Stomach (tissue), 19 donors: ENCODE measurements at places on chromosomes 12 and 14.

DNA sequence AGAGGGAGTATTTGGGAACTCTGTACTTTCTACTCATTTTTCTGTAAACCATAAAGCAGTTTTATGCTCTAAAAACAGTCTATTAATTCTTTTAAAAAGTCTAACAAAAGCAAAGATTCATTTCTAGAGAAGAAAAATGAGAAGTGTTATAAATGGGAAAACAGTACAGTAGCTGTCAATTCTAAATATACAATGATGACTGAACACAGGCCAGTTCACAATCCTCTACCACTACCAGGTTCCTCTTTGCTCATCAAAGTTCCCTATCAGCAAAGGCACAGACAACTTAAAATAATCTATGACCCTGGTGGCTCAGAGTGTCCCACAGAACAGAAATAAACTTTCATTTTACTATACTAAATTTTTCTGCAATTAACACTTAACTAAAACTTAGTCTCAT, 12.5 kb downstream of the NAA25 start:
- DNase-seq, result no peak

GRCh38 chr12:95231190-95231589, 13.6 kb downstream of the VEZT start:
- no peak for DNase-seq

DNA sequence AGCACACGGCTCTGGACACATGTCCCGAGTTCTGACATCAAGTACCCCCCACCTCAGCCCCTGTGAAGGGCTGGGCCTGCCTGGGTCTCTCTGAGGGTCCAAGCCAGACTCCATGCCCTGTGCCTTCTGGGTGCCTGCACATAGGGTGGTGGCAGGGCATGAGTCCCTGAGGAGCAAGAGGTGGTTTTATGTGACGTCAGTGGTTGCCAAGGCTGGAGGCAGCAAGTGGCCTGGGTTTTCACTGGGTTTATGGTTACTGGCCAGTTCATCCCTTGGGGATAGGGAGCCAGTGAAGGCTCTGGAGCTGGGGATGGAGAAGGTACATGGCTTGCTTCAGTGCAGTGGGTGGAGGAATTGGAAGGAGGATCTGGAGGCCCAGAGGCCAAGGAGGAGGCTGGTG, 51.1 kb upstream of the EML1 start:
- DNase-seq, result no peak

DNA sequence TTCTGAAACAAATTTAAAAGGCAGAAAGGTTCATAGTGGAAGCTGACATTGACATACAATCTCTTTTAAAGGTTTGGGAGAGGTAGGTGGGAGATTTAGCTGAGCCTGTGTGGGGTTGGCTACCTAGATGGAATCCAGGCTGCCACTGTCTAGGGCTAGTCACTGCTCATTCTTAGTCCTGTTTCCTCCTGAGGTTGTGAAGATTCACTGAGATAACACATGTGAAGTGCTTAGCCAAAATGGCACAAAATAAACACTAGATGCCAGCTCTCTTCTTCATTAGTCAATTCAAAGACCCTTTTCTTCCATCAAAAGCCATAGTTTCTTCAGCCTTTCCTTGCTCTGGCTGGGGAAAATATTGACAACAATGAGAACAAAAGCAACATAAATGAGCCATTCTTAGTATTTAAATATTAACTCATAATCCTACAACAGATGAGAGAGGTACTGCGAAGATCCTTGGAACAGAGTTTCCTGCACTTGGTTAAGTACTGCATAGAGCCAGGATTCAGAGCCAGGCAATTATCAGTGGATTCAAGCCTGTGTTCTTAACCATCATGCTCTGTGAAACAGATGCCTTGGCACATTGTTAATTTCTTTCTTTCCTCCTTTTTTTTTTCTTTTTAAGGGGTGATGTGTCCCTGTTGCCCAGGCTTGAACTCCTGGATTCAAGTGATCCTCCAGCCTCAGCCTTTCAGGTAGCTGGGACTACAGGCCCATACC, 3.5 kb downstream of the MYF6 start:
- no peak for DNase-seq

DNA sequence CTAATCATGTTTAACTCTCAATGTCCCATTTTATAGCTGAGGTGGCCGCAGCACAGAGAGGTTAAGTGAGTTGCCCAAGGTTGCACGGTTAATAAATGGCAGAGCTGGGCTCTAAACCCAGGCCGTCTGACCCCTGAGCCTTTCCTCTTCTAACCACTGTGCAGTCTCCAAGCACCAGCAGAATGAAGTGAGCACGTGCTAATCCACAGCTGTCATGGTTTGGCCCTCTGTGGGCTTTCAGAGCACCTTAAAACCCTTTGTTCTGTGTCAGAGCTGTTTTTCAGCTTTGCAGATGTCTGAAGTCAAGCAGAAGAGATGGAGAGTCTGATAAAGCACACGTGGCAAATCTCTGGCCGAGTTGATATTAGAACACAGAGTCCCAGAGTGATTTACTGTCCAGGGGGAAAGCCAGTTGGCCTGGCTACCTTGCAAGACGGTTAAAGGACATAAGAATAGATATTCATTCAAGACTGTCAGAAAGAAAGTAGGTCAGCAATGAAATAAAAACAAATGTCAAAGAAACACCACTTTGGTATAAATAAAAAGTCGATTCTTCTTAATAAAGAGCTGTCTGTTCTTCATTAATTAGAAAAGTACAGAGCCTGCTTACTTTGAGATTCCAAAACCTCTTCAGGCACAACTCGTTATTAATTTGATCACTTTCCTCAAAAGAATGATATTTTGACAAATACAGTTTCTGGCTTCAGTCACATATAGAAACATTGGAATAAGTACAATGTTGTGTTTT, 107.3 kb downstream of the CRADD start:
- peak; percentile 72 for DNase-seq

DNA sequence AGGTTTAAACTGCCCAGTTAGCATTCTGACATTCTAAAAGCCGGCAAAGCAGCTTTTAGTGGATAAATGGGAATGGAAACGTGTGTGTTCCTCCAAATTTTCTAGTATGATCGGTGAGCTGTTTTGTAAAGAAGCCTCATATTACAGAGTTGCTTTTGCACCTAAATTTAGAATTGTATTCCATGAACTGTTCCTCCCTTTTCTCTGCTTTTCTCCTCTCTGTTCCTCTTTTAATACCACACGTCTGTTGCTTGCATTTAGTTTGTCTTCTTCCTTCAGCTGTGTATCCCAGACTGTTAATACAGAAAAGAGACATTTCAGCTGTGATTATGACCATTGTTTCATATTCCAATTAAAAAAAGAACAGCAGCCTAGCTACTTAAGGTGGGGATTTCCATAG, 10.7 kb downstream of the DYRK2 start:
- no peak for DNase-seq

DNA sequence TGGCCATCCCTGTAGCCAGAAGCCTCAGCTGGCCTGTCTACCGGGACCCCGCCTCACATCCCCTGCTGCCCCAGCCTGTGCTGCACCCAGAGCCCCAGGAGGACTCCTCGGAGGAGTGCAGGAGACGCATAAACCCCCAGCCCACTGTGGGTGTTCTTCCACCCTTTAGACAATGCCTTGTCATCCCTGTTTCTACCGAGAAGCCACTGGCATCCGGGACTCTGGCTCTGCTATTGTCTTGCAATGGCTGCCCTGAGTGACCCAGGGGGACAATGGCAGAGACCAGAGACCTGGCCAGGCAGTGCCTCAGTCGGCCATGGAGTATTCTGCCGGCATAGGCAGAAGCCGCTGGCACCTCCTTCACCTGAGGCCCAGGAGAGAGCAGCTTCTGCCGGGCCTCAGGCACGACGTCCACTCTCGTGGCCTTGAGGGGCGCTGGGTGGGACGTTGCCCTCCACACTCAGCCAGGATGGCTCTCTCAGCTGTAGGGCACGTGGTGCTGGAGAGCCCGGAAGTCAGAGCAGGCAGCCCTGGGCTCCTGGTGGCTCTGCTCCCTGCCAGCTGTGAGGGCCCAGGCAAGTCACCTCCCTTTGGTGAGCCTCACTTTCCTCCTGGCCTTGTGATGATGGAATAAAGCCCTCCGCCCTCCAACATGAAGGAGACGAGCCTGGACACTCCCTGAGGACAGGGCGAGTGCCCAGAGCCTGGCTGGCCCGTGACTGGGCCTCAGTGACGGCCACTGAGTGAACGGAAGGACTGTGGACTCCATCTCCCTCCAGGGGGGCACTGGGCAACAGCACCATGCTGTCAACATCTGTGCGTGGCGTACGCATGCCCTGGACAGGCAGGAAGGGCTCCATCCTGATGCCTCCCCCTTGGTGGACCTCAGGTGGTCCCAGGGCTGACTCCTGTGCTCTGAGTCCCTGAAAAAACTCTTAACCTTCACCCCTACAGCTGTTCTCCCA, 41.0 kb downstream of the TRAFD1 start:
- no peak for DNase-seq

GRCh38 chr14:67575684-67576083, 24.4 kb downstream of the PIGH start:
- no peak for DNase-seq

GRCh38 chr14:99188731-99189191, 83.2 kb downstream of the BCL11B start:
- peak; percentile 20 for DNase-seq

DNA sequence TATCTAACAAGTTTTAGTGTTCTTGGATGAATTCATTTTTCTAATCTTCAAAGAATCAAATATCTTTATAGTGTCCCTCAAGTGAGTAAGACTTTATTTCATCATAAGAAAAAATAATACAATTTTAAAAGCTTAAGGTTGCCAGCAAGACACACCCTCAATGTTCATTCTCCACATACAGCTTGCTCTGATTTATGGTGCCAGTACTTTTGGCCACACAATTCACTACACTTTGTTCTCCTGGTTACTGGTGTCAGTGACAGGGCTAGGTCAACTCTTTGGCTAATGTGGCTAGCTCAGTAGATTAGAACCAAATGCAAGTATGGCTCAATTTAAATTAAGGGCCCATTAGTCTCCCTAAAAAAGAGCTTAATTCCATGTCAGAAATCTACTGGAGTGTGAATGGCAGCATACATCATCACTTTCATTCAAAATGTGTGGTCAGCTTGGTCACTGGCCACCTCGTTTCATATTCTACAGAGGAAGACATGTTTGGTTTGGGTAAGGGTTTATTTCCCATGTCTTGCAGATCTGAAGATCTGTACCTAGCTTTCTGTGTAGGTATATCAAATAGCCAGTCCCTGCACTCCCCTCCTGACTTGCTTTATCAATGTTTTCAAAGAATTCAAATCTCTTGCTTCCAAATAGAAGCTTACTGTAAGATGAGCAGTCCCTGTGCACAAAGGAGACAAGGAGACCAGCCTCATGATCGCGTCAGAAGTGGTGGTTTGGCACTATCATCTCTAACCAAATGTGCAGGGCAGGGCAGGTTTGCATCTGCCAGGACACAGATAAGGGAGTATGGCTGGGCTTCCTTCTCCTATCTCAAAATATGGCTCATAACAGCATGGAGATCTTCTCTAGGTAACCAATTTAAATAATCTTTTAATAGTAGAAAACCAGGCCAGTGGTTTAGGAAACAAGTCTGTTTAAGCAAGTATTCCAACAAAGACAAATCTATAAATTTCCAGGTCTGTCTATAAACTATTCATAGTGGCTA, 31.3 kb downstream of the HECTD4 start:
- DNase-seq, result peak; percentile 22

GRCh38 chr12:47273191-47273626, 193.4 kb upstream of the AMIGO2 start:
- DNase-seq, result no peak

DNA sequence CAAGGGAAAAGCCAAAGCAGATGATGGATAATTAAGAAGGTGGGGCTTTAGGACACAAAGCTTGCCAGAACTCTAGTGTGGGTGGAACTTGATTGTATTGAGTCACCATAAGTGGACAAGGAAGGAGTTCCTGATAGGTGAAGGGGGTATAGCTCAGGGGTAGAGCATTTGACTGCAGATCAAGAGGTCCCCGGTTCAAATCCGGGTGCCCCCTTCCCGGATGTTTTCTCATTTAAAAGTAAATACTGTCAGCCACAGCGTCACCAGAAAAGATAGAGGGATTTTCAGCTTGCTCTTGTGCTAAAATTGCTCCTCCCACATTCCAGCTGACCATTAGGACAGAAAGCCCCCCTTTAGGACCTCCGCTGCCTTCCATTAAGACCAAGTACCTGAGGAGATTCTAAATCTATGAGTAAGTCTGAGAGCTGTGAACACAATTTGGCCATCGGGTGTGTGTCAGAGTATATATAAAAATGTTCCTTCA, 36.6 kb downstream of the DCAF4 start:
- no peak for DNase-seq

DNA sequence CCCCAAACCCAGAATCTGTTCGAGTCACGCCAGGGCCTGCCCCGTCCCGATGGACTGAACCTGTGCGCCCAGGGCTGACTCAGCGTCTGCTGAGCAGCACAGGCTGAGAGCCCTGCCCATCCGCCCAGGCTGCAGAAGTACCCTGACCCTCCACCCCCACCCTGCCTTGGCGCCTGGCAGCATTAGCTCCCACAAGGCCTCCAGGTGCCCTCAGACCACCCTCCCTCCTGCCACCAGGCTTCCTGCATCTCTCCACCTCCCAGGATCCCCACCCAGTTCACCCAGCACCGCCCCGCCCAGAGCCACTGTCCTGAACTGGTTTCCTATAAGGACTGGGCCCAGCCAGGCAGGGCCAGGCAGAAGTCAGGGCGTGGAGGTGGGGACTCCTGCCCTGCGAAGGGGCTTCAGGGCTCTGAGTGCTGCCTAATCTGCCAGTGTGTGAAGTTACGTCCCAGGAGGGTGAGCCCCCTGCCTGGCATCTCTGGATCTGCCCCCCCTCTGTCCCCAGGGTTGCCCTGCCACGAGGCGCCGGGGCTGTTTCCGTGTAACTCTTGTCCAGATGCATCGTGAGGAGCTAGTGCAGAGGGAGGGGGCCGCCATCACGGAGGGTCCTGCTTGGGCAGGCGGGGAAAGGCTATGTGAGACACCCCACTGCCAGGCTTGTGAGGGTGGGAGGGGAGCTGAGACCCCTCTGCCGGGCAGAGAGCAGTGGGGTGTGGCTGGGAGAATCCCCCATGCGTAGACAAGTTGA, 9.1 kb downstream of the ADSS1 start:
- DNase-seq, result peak; percentile 60

DNA sequence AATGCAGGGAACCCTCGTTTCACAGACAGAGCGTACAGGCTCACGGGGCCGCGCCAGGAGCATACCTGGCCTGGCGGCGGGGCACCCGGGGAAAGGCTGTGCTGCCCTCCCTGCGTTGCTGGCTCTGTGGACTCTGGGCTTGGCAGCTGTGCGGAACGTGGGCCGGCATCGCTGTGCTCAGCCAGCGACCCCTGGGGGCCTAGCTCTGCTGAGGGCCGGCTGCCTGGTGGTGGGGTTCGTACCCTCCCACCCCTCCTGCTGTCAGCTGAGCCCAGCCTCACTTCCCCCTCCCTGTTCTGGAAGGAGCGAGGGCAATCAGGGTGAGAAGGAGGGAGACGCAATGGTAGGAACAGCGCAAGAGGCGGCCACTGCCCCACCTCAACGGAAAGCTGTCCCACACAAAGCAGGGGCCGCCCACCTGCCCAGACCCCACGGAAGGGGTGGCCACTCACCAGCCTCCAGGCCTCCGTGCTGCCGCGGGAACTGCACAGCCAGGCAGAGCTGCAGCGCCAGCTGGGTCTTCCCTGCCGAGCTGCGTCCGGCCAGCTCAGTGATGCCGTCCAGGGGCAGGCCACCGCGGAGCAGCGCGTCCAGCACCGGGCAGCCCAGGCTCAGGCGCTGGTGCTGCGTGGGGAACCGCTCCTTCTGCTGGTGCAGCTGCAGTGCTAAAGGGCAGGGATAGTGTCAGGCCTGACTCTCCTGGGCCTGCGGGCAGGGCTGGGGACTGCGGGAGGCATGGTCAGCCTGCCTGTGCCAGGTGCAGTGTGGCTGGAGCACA, 8.5 kb downstream of the XRCC3 start:
- DNase-seq, result no peak
